ENCODE measurements at places on chromosomes 2 and 18.

GRCh38 chr2:112644155-112644932, 1.4 kb upstream of the SLC20A1 start:
- no peak for DNase-seq

GRCh38 chr2:18837240-18837639, 247.9 kb upstream of the NT5C1B start:
- no peak for DNase-seq

- no peak for DNase-seq
Measured at GRCh38 chr2:170123593-170123992, 54.4 kb upstream of the MYO3B start.

DNA sequence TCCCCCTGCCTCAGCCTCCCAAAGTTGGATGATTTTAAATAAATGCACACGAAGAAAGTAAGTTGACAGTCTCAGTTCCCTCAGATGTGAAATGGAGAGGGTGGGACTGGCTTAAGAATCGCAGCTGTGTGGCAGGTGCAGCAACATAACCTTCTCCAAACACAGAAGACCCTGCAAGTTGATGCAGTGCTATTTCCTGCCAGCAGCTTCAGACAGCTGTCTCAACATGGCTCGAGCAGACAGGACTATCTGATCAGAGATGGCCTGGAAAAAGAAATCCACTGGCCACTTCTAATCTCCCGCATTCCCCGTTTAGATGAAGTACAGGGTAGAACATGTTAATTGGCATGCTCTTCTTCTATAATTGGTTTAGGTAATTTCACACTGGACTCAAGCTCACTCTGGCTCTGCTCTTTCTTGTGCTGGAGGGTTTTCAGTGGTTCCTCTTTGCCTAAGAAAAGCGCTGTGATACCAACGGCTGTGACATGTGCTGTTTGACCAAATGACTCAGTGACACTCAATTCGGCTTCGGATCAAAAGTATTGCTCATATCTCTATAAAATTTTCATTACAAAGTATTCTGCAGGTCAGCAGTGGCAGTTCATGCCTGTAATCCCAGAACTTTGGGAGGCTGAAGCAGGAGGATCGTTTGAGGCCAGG, 40.2 kb downstream of the MYOM1 start:
- DNase-seq: no peak

DNA sequence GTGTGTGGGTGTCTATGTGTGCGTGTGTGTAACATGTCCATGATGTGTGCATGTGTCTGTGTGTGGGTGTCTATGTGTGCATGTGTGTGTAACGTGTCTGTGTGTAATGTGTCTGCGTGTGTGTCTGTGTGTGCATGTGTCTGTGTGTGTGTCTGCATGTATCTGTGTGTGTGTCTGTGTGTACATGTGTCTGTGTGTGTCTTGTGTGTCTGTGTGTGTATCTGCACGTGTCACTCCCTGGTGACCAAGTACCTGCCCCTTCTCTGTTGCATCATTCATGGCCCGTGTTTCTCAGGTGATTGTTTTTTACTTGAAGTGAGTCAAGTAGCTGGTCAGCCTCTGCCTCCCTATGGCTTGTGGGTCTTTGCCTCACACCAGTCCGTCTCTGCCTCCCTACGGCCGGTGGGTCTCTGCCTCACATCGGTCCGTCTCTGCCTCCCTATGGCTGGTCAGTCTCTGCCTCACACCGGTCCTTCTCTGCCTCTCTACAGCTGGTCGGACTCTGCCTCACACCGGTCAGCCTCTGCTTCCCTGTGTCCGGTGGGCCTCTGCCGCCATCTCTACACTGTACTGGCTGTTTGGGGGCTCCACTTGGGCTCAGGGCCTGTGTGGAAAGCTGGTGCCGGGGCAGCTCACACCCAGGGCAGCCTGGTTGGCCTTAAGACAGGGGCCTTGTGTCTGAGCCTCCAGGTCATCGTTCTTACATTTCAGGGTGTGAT, 31.6 kb downstream of the KCNG2 start:
- no peak for DNase-seq

DNA sequence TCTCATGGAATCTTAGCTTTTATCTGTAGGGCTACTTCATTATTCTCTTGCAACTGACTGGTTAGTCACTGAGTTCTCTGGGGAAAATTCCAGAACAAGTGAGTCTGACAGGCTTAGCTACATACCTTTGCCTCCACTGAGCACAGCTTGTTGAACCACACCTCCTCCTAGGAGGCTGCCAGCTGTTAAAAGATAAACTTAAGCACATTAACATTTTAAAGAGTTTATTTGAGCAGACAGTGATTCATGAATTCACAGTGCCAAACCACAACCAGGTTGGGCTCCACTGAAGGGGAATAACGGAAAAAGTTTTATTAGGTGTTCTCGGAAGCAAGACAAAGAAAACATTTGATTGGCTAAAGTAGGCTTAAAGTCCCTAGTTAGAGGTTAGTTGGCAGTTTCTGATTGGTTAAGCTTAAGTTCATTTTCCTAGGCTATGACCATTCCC, 12.5 kb upstream of the SLC38A11 start:
- no peak for DNase-seq

GRCh38 chr2:232884001-232884421, 13.9 kb downstream of the SNORC start:
- no peak for DNase-seq

DNA sequence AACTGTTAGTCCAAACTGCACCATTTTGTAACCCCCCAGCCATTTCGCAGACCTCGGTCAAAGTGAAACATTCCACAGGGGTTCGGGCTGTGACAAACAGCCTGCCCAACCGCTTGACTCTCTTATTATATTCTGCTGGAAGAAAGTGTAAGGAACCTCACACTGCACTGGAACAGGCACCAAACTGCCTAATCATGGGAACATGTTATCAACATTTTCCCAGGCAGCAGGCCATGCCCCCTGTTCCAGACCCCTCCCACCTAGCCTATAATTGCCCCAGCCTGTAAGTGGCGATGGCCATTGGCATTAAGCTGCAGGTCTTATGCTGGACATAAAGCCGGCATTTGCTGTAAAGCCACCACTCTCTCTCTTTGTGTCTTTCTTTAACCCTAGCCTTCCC, 16.9 kb downstream of the LYG2 start:
- no peak for DNase-seq

DNA sequence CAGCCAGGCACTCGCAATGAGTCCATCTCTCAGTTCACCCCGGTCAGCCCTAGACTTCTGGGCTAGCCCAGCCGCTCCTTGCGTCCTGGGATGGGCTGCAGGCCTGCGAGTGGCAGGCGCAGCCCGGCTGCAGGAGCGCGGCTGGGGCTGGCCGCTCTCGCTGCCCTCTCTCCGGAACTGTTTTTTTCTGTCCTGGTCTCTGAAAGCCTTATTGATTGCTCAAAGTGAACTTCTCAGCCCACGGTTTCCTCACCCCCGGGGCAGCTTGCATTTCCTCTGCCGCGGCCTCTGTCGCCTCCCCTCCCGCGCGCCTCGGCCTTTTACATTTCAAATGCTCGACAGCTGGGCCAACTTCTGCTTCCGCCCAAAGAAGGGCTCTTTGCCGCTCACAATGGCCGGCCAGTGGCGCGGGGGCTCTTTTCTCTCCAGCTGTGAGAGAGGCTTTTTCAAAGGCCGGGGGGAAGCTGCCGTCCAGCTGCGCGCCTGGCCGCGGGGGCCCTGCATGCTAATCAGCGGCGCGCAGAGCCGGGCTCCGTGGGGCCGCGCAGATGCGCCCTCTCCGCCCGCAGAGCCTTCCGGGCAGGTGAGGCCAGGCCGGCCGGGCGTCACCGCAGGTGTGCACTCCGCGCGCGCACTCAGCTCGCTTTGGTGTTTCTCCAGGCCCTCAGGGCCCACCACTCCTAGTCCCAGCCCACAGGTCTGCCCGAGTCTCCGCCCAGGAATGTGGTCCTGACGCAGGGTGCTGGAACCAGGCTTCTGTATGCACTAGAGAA, 513.8 kb downstream of the RNF144A start:
- no peak for DNase-seq

GRCh38 chr18:51110073-51110797, 80.2 kb downstream of the SMAD4 start:
- DNase-seq: peak; percentile 70

DNA sequence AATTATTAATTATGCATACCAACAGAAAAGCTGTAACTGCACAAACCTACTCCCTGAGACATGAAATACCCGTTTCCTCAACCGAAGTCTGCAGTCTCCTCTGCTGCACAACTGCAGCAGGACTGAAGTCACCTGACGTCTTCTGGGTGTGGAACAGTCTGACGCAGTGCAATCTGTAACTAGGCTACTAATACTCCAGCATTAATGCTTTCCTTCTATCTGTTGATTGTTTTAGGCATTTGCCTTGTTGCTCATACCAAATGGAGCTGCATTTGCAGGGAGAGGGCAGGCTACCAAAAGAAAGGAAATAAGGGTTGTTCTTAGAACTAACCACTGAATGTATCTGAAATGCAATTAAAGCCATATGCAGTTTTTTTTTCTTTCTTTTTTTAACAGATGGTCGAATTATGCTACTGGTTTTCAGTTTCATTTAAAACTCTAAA, 40.1 kb downstream of the RTN4 start:
- peak; percentile 6 for DNase-seq

- no peak for DNase-seq
Measured at GRCh38 chr2:227818675-227819397, 5.2 kb downstream of the CCL20 start.

DNA sequence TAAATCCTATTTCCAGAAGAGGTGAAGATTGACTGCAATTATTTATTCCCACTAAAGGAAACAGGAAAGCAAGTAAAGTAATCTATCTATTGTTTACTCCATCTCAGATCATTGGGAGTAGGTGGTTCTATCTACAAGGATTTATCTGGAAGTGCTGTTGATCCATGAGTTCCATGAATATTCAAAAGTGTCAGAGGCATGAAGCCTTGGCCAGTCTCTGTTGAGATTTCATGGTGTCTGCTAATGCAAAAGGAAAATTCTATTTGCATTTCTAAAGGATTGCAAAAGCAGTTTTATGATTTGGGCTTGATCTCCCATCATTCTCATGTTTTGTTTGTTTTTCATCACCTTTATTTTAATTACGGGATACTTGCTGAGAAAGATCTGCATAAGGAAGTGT, 102.4 kb upstream of the ST6GAL2 start:
- DNase-seq: no peak

DNA sequence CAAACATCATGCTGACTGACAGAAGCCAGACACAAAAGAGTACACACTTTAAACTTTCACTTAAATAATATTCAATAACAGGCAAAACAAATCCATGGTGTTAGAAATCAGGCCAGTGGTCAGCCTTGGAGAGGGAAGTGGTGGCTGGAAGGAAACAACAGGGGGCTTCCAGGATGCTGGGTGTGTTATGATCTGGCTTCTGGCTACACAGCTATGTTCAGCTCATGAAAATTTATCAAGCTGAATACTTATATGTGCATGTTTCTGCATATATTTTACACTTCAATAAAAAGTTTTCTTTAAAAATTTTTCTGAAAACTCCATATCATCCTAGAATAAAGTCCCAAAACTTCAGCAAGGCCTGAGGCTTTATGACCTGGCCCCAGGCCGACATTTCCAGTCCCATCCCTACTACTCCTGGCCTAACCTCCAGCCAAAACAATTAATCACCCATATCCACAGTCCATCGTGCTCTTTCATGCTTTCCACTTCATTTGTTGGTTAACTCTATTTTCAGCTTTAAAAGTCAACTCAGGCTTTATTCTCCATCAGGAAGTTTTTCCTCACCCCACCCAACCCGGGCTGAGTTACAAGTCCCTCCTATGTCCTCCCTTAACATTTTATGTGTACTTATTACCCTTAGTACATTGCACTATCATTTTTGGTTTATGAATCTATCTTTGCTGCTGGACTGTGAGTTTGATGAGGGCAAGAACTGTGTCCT, 27.9 kb upstream of the SPTBN1 start:
- no peak for DNase-seq

DNA sequence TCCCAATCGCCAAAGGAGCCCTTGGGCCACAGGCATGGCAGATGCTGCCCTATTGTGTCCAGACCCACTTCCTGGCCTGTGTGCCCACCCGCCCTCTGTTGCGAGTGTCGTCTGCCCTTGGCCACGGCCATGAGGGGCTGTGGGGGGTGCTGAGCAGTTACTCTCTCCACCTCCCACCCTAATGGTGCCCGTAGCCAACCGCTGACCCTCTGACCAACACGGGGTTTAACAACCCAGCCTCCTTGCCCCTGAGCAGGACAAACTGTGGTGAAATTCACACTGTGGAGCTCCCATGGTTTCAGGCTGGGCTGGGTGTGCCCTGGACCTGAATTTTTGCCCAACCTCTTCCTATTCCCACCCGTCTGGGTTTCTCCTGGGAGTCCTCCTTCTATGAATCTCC, 145.7 kb upstream of the HDAC4 start:
- no peak for DNase-seq

- no peak for DNase-seq
Measured at GRCh38 chr2:54773838-54774237, 50.4 kb downstream of the EML6 start.

DNA sequence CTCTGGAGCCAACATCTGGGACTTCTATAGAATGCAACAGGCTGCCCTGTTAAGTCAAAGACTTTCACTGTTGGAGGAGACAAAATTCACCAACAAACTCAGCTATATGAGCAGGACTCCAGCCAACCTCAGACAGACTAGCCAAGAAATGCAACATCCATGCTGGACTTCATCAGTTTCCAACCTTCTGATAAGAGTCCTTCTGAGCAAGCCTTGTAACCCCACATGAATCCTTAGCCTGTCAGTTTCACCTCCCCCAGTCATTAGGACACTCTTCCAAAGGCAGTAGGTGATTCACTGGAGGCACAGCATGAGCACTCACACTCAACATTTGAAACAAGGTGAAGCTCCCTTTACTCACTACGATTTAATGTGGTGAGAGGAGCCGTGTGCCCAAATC, 5.8 kb downstream of the TBC1D8 start:
- DNase-seq: no peak

- no peak for DNase-seq
Measured at GRCh38 chr2:80378-80777, 34.1 kb upstream of the FAM110C start.

DNA sequence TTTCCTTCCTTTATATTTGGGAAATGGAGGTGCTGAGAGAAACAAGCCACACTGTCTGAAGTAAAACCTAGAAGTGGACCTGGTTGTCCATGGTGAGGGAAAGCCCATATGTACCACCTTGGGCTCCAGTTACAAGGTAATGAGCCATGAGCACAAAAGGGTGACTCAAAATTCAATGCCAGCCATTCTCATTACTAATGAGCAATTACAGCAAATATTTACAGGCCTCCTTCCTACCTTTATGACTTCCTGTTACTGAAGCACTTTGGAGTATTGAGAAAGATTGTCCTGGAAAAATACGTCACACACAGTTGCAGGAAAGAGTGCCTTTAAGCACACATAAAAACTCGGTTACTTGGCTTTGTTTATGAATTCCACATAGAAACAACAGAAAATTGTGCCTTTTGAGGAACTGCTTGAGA, 9.1 kb downstream of the EPAS1 start:
- no peak for DNase-seq

DNA sequence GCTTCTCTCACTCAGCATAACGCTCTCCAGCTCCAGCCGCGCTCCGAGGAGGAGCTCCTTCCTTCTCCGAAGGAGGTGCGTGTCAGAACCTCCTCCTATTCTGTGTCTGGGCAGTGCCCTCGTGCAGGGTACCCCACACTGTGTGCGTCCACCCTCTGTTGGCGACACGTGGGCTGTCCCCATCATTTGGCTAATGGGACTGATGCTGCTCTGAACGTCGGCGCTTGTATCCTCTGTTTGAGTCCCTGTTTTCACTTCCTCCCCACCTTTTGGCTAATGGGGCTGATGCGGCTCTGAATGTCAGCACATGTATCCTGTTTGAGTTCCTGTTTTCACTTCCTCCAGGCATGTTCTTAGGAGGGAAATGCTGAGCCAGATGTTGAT, 22.2 kb downstream of the KCNG2 start:
- no peak for DNase-seq

Data from stimulated activated CD4-positive, alpha-beta T cell treated with anti-CD3 and anti-CD28 coated beads, Interleukin-1b, Interleukin-23, amount 100 ng/mL, for 1 hour (primary cell).